ENCODE measurements at places on chromosomes 3 and 15. TPM values are rescaled to one million over a fixed set of nuclear protein-coding genes. Genes with fewer than 3 reads are reported as not detected.
A peak's percentile ranks its signal among the peaks of the same experiment; 100 is the strongest.

CYP19A1 gene
- 95.7 TPM for total RNA-seq

CACNA2D2 gene
- 0.85 TPM for total RNA-seq

EIF4E3 gene
- total RNA-seq = 4.4 TPM

GRCh38 chr3:12439161-12439940 lies 44.9 kb upstream of the TSEN2 start:
- no peak for DNase-seq

DNA sequence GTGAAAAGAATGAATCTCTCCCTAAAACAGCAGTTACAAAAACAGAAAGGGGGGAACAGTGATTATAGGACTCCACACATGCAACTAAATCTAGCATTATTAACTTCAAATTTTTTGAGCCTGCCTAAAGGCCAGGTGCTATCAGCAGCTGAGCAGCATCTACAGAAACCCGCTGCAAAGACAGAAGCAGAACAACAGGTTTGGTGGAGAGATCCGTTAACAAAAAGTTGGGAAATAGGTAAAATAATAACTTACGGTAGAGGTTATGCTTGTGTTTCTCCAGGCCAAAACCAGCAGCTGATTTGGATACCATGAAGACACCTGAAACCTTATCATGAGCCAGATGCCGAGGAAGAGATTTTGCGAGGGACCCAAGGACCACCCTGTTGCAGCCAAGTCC lies 201.6 kb upstream of the UBE3A start:
- DNase-seq = no peak

DNA sequence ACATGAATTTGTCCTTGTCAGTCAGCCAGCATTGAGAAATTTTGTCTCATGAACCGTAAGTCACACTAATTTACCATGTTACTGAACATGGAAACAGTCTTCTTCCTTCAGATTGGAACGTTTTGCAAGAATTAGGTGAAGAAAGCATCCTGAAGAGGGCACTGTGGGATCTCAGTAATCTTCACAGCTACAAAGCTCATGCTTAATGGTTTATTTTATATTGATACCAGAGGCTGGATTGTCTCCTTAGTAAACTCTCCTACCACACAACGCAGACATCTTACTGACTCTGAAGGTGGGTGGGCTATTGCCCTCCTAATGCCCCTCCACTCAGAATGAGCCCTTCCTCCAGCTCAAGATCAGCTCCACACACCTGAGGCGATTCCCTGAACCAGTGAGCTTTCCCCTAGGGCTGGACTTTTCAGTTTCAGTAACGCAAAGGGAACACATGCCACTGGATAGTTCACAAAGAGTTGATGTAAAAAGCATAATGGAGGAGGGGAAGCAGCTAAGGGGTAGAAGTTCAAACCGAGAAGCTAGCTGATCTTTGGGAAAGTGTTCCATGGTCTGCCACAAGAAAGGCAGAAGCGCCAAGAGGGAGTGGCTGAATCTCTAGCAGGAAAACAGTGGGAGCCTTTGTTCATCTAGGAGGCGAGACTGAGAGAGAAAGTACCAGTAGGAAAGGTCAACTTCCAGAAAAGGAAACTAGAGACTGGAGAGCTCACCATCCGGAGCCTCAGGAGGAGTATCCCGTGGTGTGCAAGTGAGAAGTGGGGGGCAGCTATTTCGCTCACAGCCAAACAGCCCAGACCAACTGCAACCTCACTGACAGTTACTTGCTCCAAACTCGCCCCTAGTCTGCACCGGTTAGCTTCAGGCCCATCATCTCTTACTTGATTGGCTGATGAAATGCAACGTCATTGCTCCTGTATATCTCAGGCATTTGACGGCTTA lies at the start of gene SLC9C1:
Gene SLC9C1 (minus strand): TSS at position 849 of the 954 bp plus-strand sequence. CDS start 7,425 bp downstream, outside the sequence.
- DNase-seq = no peak

GRCh38 chr3:173397161-173398110 lies at the start of gene NLGN1:
Gene NLGN1 (plus strand): TSS chr3:173397744.
- DNase-seq = peak; percentile 81

GRCh38 chr3:72427624-72428023 lies 420.6 kb downstream of the SHQ1 start:
- DNase-seq = no peak

- no peak for DNase-seq
Observed at GRCh38 chr3:178677961-178678360, 141.7 kb downstream of the KCNMB2 start.

GRCh38 chr3:44114142-44114541 lies 127.5 kb upstream of the TOPAZ1 start:
- DNase-seq = no peak

Data from ascending aorta (tissue), 2 donors.